Stimulated activated CD4-positive, alpha-beta T cell treated with anti-CD3 and anti-CD28 coated beads, Interleukin-1b, Interleukin-23, amount 100 ng/mL, for 1 hour (primary cell): ENCODE measurements at places on chromosomes 5 and 9.

DNA sequence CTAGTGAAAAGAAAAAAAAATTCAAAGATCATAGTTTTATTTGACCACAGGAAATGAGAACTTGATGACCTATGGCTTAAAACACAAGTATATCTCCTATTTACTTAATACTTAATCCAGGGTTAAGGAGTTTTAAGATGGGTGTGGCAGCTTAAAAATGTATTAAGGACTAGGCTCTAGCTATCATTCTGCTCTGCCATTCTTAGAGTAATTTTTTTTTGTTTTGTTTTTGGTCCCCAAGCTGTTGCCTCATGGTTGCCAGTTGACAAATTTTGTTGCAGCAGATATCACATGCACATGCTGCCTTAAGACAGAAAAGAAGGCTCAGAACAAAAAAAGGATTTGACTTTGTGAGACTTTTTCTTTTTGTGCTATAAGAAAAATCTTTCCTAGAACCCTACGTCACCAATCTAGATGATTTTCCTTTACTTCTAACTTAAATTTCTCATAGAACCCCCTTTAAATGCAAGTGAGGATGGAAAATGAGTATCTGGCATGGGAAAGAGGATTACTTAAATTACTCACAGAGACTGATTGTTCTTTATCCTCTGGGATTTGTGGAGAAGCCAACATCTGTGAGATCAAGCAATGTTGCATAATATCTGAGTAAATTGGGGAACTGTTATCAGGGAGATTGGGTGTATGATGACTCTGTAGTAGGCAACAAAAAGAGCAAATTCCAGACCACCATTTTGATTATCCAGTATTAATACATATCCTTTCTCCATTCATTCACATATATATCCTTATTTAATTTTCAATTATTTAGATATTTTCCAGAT is 364.7 kb upstream of the CD180 start:
- DNase-seq, result no peak

DNA sequence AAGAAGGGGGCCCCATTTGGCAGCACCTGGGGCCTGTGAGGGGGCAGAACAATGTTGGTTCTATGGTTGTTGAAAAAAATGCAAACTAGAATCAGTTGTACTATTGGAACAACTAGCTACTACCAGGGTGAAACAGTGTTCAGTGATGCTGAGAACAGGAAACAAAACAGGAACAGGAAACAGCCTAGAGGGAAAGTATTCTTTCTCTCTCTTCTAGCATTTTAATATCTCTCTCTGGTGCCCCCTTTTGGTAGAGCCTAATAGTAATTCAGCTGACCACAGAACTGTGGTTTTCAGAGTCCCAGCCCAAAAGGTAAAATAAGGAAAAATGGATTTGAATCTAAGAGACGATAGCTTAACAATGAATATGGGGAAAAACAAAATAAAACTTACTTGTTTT is 138.0 kb upstream of the KCNN2 start:
- no peak for DNase-seq

DNA sequence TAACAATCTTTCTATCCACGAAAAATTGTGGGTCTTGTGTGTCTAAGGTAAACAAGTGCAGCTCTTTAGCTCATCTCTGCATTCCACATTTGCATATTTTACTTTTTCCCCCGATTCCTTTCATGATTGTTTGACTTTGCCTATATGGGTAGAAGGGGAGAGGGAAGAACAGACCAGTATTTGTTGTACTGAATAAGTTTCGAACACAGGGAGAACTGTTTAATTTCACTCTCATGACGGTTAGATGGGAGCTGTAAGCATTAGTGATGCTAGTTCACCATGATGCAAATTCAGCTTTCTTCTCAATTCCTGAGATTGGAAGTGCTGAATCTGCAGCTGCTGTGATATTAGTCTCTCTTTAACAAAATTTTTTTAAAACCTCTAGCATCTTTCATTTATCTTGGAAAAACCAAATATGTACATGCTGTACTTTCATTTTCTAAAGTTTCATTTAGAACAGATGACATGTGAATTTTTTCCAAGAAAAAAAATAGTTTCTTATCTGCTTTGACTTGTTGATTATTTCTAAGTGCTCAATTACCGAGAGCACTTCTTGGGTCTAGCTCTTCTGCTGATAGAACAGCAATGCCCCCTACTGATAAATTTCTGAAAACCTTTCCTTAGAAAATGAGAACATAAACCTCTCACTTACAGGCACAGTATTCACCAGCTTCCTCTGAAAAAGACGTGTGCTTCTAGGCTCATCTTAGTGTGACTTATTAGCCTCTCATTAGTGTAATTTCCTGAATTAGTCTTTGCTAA is 149.5 kb downstream of the BAAT start:
- DNase-seq, result no peak

DNA sequence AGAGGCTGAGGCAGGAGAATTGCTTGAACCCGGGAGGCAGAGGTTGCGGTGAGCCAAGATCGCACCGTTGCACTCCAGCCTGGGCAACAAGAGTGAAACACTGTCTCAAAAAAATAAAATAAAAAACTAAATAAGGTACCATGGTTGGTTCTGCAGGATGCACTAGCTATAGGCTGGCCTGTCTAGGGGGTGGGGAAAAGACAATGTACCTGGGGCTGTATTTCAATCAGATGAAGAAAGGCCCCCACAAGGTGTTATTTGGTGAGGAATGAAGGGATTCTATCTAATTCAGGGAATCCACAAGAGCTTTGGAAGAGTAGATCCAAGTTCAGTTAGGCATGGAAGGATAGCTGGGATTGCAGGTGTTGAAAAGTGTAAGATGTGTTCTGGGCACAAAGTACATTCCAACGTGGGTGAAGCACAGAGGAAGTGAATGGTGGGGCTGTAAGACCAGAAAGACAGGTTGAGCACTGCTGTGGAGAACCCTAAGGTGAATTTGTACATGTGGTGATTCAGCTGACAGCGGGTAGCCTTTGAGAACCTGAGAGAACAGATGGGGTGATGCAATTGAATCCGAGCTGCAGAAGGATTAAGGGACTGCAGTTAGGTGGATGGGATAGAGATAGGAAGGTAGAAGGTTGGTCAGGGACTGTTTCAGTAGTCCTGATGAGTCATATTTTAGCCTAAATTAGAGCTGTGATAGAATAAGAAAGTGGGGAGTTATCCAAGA is 71.8 kb downstream of the CAST start:
- DNase-seq, result no peak

- DNase-seq, result no peak
Observed at GRCh38 chr9:106376689-106377088, 486.3 kb upstream of the ZNF462 start.

DNA sequence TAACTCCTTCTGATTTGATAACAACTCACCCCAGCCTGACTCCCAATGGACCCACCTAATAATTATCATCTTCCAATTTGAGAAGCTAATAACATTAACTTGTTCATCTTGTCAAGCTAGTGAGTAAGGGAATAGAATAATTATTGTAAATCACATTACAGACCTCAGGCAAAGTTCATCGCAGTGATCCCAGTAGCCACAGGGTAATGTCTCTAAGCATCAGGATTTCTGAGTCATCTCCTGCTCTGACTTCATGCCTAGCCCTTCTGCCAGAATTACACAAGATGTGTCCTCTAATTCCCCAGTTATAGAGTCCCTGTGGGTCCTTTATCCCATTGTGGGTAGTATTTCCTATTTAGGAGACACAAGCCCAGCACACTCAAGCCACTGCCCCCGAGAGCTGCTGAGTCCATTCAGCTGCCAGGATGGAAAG is 365.7 kb downstream of the DEPDC1B start:
- no peak for DNase-seq

- DNase-seq, result no peak
Observed at GRCh38 chr9:2740616-2741015, 23.3 kb downstream of the KCNV2 start.

DNA sequence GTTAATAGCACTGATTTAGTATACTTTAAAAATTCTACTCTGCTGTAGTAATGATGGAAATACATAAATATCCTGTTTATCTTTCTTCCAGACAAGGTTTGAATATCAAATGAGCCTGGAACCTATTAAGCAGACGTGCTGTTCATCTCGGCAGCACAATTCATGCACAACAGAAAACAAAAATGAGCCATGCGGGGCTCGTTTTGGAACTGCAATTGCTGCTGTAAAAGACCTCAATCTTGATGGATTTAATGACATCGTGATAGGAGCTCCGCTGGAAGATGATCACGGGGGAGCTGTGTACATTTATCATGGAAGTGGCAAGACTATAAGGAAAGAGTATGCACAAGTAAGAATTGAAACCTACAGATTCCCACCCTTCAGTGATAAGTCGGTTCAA is 79.1 kb upstream of the ITGA2 start:
- DNase-seq, result no peak

- DNase-seq, result no peak
Observed at GRCh38 chr5:166505544-166505943, 1785.9 kb upstream of the WWC1 start.

GRCh38 chr5:7961540-7961939 is 92.6 kb downstream of the MTRR start:
- DNase-seq, result no peak

GRCh38 chr9:98536542-98537173 is 172.1 kb downstream of the GABBR2 start:
- no peak for DNase-seq

GRCh38 chr5:104754311-104754995 is 1191.9 kb upstream of the NUDT12 start:
- no peak for DNase-seq

- DNase-seq, result no peak
Observed at GRCh38 chr5:62306323-62306895, 403 bp downstream of the KIF2A start.

- DNase-seq, result no peak
Observed at GRCh38 chr5:92945605-92946097, 635.4 kb downstream of the NR2F1-AS1 start.

GRCh38 chr9:93276973-93277372 is 93.0 kb downstream of the WNK2 start:
- DNase-seq, result no peak

DNA sequence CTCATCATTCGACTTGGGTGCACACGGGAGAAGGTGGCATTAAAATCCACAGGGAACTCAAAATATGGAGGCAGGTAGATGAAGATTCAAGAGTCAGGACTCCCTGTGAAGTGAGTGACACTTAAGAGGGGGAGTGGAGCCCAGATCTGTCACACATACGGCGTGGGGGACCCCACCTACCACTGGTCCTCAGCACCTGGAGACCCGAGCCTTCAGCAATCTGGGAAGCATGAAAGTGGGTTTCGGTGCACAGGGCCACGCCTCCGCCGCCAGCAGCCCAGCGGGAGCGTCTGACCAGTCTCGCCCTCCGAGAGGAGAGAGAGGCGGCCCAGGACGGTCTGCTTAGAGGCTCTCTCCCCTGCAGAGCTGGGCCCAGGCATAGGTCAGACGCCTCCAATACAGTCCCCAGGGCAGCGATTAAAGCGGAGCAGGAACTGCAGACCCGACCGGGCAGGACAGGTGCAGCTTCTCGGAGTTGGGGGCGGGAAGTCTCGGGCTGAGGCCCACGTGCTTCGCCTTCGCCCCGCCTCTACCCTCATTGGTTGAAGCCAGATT is 639 bp upstream of the SLC2A8 start:
- DNase-seq, result no peak

GRCh38 chr5:138000102-138000723 is 32.7 kb downstream of the FAM13B start:
- no peak for DNase-seq

- no peak for DNase-seq
Observed at GRCh38 chr5:172104021-172104420, 84.0 kb downstream of the STK10 start.

DNA sequence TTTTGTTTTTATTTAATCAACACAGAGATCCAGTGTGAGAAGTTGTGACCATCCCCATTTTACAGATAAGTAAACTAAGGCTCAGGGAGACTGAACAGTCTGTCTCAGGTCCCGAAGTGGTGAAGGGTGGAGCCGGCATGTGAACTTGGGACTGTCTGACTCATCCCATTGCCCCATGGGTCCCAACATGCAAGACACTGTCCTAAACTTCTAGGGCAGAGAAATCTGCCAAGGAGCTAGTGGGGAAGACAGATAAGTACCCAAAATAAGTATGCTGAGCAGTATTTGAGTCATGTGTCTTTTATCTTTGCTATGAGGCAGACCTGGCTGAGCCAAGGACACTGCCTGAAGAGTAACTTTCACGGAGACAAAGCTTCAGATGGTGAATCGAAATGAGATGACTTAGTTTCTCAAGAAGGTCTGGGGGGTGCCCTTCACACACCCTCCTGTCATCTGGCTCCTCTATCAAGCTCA is 64.3 kb upstream of the SLC25A51 start:
- no peak for DNase-seq

DNA sequence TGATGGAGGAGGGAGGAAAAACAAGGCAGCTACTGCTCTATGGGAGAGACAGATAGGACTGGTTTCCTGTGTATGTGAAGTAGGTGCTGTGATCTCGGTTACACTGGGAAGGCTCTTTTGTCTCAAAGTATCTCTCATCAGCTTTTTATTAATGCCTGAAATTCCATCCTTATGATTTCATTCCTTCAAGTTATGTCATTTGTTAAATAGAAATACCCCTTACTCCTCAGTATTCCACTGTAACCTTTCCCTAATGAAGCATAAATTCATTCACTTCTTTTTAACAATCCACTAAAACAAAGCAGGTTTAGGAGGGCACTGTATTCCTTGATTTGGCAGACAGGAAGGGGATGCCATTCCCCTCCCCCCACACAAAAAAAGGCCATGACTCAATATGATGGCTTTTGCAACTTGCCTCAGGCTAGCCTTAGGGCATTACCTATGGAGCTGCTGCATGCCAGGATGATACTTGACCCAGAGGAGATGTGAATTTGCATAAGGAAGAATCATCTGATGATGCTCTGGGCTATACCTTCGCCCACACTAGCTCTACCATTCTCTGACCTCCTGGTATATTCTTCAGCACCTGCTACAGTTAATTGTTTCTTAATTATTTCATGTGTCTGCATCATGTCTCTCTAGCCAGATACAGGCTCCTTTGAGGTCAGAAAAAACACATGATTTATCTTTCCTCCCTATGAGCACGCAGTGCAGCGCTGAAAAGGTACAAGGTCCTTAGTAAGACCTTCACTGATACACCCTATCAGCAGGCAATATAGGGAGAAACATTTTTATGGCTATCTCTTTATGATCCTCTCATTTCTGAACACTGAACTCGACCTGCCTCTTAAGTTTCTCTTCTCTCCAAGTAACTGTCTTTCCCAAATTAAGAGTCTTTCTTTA is 26.3 kb downstream of the NR3C1 start:
- no peak for DNase-seq

DNA sequence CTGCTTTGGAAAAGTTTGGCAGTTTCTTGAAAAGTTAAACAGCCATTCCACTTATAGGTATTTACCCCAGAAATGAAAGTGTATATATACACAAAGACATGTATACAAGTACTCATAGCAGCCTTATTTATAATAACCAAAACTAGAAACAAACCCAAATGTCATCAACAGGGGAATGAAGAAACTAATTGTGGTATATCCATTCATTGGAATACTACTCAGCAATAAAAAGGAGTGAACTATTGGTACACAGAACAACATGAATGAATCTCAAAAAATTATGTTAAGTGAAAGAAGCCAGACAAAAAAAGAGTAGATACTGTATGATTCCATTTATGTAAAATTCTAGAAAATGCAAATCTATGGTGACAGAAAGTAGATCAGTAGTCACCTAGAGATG is 2.7 kb downstream of the MORN5 start:
- DNase-seq, result no peak

- no peak for DNase-seq
Observed at GRCh38 chr9:131033269-131034224, 24.6 kb downstream of the LAMC3 start.

GRCh38 chr5:66206465-66206864 is 62.4 kb downstream of the SREK1 start:
- no peak for DNase-seq
